ENCODE measurements at places on chromosomes 7 and 10.

- DNase-seq, result no peak
These were observed 565.9 kb upstream of the NRG3 start for GRCh38 chr10:81309041-81309552.

GRCh38 chr7:26054386-26054785, 97.6 kb upstream of the NFE2L3 start:
- no peak for DNase-seq

- no peak for DNase-seq
These were observed 19.9 kb downstream of the PUS7 start for GRCh38 chr7:105502173-105502572.

GRCh38 chr7:151924001-151924400, 32.2 kb upstream of the GALNTL5 start:
- DNase-seq, result no peak

- no peak for DNase-seq
These were observed 364.3 kb downstream of the PLXNA4 start for GRCh38 chr7:132211971-132212370.

GRCh38 chr10:125263551-125263950, 103.2 kb upstream of the CTBP2 start:
- DNase-seq, result no peak

DNA sequence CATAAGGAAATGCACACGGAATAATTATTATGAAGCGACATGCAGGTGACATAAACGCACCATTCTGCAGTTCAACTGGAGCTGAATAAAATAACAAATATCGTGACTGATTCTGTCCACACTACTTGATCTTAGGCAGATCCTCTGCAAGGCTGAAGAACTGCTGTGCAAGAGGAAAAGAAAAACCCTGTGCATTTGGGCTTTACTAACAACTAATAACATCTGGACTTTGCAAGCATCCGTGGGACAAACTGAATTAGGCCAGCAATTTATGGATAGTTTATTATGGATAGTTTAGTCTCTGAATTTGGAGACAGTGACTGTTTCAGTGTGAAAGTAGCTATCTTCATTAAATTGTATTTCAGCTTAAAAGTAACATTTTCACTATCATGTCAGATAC, 309.4 kb downstream of the SFMBT2 start:
- DNase-seq, result no peak

GRCh38 chr10:71009126-71009525, 120.8 kb upstream of the PCBD1 start:
- DNase-seq, result peak; percentile 5

GRCh38 chr10:32911285-32912016, 46.6 kb downstream of the ITGB1 start:
- no peak for DNase-seq

DNA sequence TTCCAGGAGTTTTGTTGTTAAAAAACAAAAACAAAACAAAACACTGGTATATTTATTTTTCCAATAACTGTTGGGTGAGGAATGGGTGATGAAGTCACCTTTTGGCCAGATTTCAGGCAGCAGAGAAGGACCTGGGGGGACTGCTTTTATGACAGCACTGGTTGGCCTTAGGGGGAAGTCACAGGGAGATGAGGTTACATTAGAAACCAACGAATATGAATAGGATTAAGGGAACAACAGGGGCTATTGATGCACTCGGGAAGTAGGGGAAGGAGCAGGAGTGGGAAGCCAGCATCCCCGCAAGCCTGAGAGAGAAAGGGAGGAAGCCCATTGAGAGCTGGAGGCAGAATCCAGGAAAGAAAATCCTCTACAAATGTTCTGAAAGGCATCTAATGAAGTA, 958.4 kb downstream of the TYW1 start:
- no peak for DNase-seq

GRCh38 chr10:62652114-62652513, 152.4 kb upstream of the ADO start:
- DNase-seq, result no peak

GRCh38 chr7:40315277-40315676, 180.5 kb downstream of the SUGCT start:
- DNase-seq, result no peak

- DNase-seq, result no peak
These were observed 99.7 kb upstream of the FZD1 start for GRCh38 chr7:91164506-91164905.

DNA sequence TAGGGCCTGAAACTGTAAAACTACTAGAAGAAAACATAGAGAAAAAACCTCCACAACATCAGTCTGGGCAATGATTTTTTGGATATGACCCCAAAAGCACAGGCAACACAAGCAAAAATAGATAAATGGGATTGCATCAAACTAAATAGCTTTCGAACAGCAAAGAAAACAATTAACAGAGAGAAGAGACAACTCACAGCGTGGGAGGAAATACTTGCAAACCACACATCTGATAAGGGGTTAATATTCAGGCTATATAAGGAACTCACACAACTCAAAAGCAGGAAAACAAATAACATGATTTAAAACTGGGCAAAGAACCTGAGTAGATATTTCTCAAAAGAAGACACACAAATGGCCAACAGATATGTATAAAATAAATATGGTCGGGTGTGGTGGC, 7.7 kb upstream of the GSTK1 start:
- DNase-seq, result no peak

DNA sequence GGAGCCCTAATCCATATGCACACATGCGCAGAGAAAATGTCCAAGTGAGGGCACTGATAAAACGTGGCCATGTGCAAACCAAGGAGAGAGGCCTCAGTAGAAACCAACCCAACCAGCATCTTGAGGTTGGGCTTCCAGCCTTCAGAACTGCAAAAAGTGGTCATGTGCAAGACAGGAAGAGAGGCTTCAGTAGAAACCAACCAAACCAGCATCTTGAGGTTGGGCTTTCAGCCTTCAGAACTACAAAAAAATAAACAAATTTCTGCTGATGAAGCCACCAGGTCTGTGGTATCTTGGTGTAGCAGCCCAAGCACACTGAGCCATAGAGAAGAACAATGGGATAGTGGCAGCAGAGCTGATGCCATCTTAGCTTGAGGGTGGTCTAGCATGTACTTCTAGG, 371.5 kb downstream of the CALN1 start:
- DNase-seq, result no peak

- no peak for DNase-seq
These were observed 41.1 kb downstream of the WIPI2 start for GRCh38 chr7:5231116-5231515.

DNA sequence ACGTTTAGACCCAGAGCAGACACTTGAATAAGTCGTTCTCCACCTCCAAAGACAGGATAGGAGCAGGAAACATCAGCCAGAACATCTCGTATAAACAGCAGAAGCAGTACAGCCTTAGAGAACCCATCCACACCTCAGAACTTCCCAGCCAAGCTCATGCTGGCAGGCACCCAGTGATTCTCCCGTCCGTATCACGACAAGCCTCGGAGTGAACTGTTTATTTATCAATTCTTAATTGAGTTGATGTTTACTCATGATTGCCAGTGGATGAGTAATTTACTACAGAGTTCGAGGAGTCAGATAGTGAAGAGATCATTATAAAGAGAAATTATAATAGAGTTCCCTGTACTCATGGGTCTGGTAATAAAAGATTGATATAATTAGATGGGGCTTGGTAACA, 811.5 kb downstream of the LRMDA start:
- no peak for DNase-seq

DNA sequence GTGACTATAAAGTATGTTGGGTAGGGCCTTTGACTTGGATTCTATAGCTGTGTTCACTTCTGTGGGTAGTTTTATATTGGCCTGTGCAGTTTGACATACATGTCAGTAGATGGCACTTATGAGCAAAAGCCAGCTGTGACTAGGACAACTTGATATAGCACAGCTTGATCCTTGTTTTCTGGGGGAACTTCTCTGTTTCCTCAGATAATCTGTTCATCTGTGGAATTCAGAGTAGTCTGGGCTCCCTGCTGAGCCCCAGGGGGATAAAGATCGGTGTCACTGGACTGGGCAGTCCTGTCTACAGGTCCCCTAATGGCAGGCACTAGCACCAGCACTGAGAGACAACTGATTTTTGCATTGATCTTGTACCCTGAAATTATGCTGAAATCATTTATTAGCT, 25.4 kb downstream of the CYP2C9 start:
- DNase-seq, result peak; percentile 37

GRCh38 chr10:102024799-102025198, 31.2 kb downstream of the ARMH3 start:
- no peak for DNase-seq

GRCh38 chr10:28776519-28776918, 99.2 kb downstream of the BAMBI start:
- no peak for DNase-seq

- DNase-seq, result no peak
These were observed 325.9 kb upstream of the PODXL start for GRCh38 chr7:131882321-131882720.

- DNase-seq, result no peak
These were observed 27.9 kb downstream of the CD36 start for GRCh38 chr7:80666376-80666775.

GRCh38 chr10:70472799-70473454, 5.6 kb upstream of the PALD1 start:
- no peak for DNase-seq

DNA sequence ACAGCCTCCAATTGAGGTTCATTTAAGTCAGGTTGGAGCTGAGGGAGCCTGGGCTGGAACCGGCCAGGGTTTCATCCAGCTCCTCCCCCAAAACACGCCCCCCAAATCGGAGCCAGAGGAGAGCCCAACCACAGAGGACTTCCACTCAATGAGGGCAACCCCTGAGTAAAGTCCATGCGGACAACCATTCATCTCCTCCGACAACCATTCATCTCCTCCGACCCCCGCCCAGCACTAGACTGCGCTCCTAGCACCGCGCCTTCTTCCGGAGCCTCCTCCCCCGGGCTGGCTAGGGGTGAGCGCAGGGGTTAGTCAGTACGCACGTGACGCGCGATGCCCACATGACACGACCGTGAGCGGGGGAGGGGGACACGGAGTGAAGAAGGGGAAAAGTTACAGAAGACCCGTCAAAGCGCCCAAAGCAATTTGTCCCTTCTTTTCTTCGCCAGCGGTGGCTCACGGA, 1.4 kb downstream of the MAGI2 start:
- peak; percentile 63 for DNase-seq

DNA sequence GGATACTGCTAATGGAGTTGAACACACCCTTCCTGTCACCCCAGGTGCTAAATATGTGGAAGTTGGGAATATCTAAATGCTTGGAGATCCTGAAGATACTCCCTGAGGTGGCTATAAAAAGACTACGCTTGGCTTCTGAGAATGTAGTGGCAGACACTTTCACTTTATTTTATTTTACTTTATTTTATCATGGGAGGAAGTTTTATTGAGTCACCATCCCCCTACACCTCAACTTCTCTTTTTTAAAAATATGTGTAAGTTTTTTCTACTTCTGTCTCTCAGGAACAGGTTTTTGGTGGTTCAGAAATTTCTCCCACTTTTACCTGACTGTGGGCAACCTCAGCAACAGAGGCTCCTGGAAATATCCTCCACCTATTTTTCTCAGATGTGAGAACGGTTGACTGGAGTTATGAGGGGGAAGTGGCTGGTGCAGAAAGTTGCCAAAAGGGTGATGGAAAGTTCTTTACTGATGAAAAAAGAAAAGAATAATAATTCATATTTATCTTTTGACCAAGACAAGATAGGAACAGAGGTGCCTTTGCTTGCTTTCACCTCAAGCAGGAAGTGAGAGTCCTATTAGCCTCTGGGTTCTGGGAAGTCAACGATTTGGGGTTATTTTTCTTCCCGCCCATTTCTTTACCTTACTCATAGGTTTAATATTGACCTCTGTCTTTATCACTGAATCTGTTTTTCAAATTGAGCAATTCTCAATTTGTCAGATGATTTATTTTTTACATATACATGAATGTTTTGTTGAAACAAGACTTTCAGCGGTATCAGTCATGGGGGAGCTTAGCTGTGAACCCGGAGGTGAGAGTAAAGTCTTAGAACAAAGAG, 103.6 kb downstream of the AHR start:
- no peak for DNase-seq

GRCh38 chr10:92479547-92479946, 94.3 kb downstream of the IDE start:
- DNase-seq, result no peak

GRCh38 chr10:132927824-132928223, 14.5 kb downstream of the CFAP46 start:
- no peak for DNase-seq

DNA sequence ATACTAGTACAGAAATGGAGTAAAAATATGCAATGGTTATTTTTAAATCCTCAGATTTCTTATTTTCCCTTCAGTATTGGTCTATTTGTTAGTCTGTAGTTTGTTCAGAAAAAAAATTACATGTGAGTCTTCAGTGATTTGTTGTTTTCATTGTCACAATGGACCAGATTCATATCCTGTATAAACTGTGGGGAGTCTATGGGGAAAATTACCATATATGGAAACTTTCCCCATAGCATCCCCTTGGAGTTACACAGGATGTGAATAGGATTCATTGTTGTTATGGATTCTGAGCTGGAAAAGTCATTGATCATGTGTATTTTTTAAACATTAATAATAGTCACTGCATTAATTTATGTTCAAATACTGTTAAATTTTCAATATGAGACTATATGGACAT, 72.6 kb downstream of the ST7 start:
- DNase-seq, result no peak

- DNase-seq, result peak; percentile 32
These were observed at the start of gene PGAM2 for GRCh38 chr7:44065431-44066110. Gene PGAM2, minus strand, starts transcription at chr7:44065567. Its CDS starts 38 bp downstream, at chr7:44065529.

DNA sequence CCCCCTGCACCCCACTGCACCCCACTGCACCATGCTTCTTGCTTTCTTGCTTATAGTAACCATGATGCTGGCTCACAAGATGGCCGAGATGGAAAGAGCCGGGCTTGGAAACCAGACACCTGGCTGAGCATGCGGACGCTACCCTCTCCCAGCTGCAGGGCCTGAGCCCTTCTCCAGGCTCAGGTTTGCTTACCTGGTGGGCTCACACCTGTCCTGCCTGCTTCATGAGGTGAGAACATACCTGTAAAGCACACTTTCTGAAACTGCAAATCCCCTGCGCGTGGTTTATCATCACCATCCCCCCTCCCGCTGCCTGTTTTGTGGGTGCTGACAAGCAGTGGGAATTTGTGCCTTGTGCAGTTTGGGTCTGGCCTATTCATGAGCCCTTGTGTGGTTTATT, 302.7 kb downstream of the GLRX3 start:
- no peak for DNase-seq

GRCh38 chr7:46559194-46559832, 638.2 kb upstream of the IGFBP3 start:
- DNase-seq, result no peak

- no peak for DNase-seq
These were observed 195.7 kb upstream of the PTN start for GRCh38 chr7:137539111-137539715.

Measured in NCI-H748 treated with DMSO at 0.1 percent for 48 hours (cell line).